ENCODE measurements at places on chromosomes 1 and 21.

DNA sequence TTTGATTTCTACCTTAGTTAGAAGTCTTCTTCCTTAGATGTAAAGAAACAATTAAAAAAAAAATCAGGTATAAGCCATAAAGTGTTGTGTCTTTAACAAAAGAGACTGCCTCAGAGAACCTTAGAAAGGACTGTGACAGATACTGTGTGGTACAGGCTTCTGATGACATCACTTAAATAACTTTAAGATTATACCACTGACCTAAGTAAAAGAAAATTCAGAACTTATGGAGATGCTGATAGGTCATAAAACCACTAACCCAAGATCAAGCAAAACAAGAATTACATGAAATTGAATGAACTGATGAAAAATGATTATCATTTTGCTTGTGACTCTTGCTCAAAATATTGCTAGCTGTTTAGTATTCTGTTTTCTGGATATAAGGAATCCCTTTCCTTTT is 220.8 kb downstream of the NRIP1 start:
- no peak for DNase-seq

DNA sequence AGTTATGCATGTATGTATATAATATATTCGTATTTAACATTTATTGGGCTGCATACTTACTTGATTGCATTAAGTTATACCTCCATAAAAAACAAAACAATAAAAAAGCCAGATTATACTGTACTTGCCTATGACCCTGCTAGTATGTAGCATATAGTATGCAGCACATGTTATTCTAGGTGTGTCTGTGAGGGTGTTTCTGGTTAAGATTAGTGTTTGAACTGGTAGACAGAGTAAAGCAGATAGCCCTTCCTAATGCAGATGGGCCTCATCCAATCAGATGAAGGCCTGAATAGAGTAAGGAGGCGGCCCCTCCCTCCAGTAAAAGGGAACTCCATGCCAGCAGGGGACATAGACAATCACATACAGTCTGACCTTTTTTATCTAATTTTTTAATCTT is 323.3 kb upstream of the USP24 start:
- DNase-seq: no peak

DNA sequence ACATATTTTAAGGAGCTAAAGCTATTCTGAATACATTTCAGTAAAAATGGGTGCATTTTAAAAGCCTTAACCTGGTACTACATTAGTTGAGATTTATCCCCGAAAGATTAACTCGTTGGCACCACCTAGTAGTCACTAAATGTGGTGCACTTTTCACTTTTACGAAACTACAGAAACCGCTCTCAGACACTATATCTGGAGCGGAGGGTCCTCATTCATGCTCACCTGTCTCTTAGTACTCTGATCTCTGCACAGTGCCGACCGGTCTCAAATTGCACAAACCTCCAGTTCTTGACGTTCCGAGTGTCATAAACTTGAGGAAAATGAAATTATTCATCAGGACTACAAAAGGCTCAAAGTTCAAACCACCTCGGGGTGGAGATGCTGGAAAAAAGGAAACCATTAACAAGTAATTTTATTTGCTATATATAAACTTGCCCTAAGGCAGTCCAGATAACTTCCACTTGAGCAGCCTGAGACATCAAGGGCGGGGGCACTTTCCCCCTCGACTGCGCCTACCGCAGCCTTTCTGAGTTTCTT is 722 bp downstream of the LZIC start:
- DNase-seq: no peak

- DNase-seq: no peak
Observed at GRCh38 chr1:15204931-15205330, 42.1 kb upstream of the FHAD1 start.

DNA sequence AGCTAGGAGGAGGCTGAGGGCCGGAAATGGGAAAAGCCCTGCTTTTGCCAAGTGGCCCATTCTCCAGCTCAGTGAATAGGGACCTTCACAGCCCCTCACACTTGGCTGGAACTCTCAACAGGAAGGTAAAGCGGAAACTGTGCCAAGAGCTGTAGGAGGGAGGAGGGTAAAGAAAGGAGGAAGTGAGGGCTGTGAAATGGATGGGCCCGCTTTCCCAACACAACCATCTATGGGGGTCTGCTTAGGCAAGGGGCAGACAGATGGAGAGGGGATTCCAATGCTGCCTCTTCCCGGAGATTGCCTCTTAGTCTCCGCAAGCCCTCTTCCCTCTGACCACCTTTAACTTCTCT is 5.2 kb downstream of the INKA2 start:
- no peak for DNase-seq

DNA sequence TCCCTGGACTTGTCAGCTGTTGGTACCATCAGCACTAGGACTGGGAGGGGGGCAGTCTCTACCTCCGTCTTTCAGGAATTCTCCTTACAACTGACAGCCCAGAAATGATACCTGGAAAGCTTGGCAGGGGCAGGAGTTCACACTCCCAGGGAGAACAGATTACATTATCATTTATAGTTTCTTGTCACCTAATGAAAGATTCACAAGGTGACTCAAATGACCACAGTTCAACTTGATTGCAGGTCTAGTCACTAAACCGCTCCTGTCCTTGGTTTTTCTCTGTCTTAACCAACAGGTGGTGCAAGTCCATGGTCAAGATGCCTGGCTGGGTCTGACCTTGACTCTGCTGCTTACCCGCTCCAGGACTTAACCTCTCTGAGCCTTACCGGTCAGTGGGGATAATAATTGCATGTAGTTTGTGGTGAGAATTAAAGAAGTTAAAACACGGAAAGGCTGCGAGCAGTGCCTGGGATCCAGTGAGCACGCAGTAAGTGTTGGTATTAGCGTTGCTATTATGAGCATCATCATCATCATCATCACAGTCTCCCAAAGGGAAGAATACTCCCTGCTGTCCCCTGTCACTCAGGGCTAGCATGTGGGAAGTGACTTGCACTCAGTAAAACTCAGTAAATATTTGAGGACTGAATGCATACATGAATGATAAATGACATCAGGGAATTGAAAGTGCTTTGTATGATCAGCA is 125.3 kb upstream of the CD34 start:
- no peak for DNase-seq

DNA sequence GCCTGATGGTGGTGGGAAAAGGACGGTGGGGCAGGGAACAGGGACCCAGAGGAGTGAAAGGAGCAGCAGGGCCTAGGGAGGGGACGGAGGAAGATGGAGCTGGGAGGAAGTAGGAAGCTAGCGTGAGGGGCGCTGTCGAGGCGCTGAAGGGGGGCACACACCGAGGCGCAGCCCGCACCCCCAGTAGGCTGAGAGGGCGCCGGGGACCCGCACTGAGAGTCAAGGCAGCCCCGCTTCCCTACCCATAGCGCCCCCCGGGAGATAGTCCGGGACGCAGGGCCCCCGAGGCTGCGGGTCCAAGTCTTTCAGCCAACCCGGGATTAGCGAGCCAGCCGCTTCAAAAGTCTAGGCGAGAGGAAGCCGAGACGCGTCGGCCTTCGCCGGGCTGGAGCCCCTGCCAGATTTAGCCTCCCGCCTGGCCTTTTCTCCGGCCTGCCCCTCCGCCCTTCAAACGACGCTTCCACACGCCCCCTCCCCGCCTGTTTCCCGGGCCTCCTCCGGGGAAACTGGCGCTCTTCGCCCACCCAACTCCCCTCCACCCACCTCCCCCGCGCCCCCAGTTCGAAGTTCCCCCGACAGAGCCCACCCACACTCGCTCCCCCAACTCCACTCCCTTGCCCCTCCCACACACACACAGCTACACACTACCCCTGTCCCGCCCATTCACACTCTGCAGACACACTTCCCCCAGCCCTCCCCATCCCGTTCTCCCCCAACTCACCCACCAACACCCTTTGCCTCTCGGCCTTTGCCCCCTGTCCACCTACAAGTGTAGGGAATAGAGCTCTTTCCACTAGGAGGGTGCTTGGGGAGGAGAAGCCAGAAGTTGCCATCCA is 7.8 kb upstream of the PROX1 start:
- DNase-seq: no peak

DNA sequence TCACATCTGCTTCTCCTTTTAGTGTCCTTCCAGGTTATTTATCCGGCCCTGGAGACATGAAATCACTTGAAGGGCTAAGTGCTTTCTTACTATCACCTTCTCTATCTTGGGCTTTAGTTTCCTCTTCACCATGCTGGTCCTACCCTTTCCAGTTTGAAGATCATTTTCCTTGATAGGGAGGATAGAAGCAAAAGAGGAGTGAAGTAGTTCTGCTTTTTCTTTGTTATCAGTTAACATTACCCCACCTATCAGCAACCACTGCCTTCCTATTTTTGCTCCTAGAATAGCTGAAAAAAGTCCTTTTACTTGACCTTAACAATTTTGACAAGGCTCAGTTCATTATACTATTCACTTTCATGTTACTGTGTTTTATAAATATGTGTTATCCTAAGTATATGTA is 19.4 kb downstream of the RGL1 start:
- no peak for DNase-seq

DNA sequence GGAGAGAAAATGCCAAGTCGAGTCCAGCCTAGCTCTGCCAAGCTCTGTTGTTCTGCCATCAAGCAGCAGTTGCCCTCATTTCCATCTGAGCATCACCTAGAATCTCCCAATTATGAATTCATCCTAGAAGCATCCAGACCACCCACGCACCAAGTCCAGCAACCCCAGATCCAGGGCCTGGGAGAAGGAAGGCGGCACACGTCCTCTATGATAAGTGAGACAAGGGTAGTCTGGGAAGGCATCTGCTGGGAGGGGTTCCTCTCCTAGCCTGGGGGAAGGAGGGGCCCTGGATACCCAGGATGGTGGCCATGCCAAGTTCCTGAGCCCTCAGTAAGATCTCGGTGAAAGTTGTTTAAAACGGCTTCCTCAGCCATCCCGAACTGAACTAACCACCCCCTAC is 70.7 kb downstream of the VWA5B1 start:
- no peak for DNase-seq

GRCh38 chr21:33734291-33734690 is 92.0 kb downstream of the ITSN1 start:
- no peak for DNase-seq

- no peak for DNase-seq
Observed at GRCh38 chr21:14688412-14688811, 142.3 kb upstream of the SAMSN1 start.

DNA sequence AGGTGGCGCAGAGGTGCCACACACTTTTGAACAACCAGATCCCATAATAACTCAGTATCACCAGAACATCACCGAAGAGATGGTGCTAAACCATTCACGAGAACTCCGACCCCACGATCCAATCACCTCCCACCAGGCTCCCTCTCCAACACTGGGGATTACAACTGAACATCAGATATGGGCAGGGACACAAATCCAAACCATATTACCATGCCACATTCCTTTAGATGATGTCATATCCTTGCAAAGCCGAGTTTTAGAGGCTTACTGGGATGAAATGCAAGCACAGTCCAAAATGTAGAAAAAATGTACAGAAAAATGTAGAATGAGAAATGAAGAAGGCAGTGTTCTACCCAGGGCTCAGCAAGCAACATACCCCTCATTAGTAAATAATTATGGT is 64.7 kb downstream of the SGIP1 start:
- no peak for DNase-seq

GRCh38 chr1:68571454-68572235 is 74.8 kb upstream of the DEPDC1 start:
- no peak for DNase-seq

GRCh38 chr1:222594789-222595188 is 5.1 kb upstream of the TAF1A start:
- DNase-seq: no peak

- no peak for DNase-seq
Observed at GRCh38 chr1:234320069-234320468, 53.2 kb upstream of the COA6 start.

GRCh38 chr21:45267390-45267760 is 20.3 kb downstream of the POFUT2 start:
- no peak for DNase-seq

DNA sequence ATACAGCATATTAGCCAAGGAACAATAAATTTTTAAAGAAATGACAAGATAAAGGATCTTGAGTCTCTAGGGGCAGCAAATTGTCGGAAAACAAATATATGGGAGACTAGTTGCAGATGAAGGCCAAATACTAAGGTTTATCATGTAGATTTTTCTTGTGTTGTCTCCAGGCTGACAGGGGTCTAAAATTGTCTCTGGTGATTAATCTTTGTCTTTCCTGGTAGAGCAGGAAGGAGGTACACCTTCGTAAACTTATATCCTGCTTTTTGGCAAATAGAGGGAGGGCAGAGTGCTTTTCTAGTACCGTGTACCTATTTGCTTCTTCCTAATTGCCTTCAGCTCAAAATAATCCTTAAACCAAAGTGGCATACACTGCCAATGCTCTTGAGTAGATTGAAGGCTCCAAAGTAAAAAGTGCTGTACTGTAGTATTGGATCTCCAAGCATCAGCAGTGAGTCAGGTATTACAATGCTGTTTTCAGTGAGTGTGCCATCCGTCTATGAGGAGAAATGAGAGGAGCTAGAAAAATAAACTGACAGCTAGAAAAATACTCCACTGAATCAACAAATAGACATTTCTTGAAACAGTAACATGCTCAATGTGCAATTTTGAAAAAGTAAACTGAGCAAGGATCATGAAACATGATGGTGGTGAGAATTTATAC is 1.8 kb upstream of the LEPR start:
- no peak for DNase-seq

DNA sequence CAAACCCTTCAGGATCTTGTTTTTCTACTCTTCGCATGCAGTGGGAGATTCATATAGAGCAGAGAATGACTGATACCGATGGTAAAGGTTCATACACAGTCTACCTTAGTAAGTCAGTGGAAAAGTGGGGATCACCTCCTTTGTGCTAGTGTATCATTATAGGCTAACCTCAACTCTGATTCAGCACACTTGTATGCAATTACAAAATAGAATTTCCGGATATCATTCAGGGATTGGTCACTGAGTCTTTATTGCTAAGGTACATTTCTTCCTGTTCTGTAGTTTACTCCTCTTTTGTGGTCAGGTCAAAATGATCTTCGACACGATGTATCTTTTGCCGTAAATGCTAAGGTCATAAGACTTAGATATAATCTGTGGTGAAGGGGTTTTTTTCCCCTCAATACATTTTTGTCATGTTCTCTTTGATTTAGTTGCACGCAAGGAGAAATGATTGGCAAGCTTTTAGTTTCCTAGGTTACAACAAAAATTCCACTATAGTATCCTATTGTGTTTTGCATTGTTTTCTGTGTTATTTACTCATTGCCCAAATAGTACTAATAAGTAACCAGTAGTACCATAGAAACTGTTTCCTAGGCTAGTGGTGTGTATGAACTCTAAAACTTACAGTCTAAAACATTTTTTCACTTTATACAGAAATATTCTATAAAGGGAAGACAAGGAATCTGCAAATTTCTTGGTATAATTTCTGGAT is 35.7 kb upstream of the PLA2G4A start:
- no peak for DNase-seq
